ENCODE measurements at places on chromosomes 6 and 20.

DNA sequence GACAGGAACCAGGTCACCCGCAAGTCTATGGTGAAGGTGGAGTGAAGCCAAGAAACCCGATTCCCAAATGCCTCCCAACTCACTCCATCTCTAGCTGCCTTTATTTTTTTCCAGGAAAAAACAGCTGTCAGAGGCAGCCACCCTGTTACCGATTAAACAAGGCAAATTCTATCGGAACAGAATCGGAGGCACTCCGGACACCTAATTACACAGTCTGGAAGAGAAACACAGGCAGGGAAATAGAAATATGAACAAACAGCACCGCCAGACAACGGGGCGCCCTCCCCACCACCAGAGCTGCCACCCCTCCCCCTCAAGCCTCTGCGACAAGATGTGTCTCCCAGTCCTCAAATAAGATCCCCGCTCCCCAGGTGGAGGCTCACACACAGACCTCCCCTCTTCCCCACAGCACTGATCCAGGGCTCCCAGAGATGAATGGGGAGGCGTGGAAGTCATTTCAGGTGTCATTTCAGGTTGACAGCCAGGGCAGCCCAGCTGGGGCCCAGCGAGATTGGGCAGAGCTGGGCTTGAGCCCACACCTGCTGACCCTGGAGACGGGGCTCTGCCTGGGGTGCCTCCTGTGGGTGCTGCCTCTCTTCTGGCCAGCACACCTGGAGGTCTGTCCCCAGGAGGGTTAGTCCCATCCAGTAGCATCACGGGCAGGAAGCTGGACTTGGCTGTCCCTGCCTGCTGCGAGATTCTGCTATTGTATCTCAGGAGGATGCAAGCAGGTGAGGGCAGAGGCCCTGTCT is 19.8 kb upstream of the VSTM2L start:
- no peak for DNase-seq

- no peak for DNase-seq
Observed at GRCh38 chr20:10758446-10758845, 84.6 kb upstream of the JAG1 start.

- no peak for DNase-seq
Observed at GRCh38 chr6:90584636-90585255, 2.1 kb downstream of the MAP3K7 start.

GRCh38 chr20:63158845-63159244 is 57.1 kb downstream of the YTHDF1 start:
- no peak for DNase-seq

DNA sequence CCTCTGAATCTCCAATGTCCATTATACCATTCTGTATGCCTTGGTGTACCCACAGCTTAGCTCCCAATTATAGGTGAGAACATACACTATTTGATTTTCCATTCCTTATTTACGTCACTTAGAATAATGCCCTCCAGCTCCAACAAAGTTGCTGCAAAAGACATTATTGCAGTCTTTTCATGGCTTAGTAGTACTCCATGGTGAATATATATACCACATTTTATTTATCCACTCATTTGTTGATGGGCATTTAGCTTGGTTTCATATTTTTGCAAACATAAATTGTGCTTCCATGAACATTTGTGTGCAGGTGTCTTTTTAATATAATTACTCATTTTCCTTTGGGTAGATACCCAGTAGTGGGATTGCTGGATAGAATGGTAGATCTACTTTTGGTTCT is 374.1 kb upstream of the HTR1E start:
- DNase-seq, result no peak

DNA sequence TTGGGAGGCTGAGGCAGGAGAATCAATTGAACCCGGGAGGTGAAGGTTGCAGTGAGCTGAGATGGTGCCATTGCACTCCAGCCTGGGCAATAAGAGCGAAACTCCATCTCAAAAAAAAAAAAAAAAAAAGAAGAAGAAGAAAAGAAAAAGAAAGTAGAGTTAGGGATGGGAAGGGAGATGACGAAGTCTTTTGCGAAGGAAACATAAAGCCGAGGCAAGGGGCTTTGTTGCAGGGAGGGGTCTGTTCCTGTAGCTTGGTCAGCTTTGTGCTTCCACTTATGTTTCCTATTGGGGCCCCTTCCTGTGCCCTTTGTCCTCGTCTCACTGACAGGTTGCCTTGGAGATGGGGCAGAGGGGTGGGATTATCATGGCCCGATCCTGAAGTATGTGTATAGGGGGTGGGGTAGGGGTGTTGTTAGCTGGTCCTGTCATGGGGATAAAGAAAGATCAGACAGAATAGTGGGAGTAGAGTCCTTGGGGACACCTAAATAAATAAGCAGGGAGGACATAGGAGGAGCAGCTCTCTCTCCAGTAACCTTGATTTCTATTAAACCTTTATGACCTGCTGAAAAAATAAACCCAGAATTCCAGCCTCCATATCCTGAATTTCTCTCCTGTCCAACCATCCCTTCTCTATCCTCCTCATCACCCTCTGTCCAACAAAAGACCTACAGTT is 1.1 kb upstream of the CLIC1 start:
- DNase-seq, result peak; percentile 90

GRCh38 chr6:134689641-134690040 is 260.3 kb downstream of the ALDH8A1 start:
- no peak for DNase-seq
